SJSA1 (cell line): ENCODE measurements at places on chromosomes 2 and 18.

- DNase-seq: no peak
Measured at GRCh38 chr2:201777043-201777442, 3.7 kb downstream of the ALS2 start.

- no peak for DNase-seq
Measured at GRCh38 chr18:75400366-75400765, 27.1 kb downstream of the SMIM21 start.

- DNase-seq: peak; percentile 95
Measured at GRCh38 chr2:160221391-160222276, 21.6 kb upstream of the ITGB6 start.

- DNase-seq: no peak
Measured at GRCh38 chr18:69397096-69397495, 3.6 kb upstream of the DOK6 start.

- no peak for DNase-seq
Measured at GRCh38 chr2:215358891-215359575, 47.2 kb downstream of the ATIC start.

DNA sequence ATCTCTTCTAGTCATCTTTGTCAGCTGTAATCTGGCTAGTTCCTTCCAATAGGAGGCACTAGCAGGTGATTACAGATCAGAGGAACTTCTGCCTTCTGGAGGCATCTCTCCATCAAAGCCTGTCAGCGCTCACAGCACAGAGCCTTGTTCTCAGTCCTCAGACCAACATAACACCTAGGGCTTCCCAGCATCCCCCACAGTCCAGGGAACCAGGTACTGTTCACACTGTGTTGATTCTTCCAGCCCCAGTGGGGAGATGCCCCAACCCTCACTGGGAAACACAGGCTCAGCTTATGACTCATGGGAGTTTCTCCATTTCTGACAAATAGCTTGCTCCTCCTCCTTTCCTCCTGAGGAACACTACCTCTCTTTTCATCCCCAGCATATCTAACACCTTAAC is 601.7 kb downstream of the CBLN2 start:
- no peak for DNase-seq

DNA sequence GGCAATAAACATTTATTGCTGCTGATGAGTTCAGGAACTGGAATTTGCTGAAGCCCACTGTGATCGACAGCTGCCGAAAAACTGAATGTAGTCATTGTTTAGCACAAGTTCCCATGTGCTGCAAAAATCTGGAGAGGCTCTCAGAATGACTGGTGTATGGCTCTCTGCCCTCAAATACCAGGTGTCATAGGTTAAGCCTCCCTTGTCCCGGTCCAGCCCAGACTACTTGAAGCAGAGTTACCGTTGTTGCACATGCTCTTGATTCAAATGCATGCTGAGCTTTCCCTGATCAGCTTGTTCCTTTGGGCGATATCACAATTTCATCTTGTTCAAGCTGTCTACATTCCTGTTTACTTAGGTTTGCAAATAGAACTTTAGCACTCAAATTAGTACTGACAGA is 625.2 kb downstream of the CPS1 start:
- no peak for DNase-seq

DNA sequence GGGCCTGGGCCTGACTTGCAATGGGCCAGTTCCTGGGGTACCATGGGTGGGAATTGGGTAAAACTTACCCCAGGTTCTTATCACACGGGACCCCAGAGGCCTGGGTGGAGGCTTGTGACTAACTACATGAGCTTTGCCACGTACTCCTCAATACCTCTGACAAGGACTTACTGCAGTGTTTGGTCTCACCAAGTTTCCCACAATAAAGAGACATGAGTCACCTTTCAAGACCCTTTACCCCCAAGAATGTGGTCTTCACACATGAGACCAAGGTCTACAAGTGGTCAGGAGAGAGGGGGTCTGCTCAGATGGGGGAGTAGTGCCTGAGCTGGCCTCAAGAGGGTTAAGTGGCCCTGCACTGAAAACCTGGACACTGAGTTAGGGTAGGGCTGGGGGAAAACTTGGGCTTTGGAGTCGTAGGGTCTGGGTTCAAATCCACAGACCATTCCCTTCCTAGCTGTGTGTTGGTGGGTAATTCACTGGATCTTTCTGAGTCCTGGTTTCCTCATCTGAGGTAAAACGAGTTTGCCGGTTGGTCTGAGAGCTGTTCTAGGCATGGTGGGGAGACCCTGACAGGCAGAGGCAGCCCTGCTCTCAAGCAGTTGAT is 2.0 kb upstream of the GNLY start:
- no peak for DNase-seq

- no peak for DNase-seq
Measured at GRCh38 chr2:232809349-232810124, 33.2 kb upstream of the KCNJ13 start.

DNA sequence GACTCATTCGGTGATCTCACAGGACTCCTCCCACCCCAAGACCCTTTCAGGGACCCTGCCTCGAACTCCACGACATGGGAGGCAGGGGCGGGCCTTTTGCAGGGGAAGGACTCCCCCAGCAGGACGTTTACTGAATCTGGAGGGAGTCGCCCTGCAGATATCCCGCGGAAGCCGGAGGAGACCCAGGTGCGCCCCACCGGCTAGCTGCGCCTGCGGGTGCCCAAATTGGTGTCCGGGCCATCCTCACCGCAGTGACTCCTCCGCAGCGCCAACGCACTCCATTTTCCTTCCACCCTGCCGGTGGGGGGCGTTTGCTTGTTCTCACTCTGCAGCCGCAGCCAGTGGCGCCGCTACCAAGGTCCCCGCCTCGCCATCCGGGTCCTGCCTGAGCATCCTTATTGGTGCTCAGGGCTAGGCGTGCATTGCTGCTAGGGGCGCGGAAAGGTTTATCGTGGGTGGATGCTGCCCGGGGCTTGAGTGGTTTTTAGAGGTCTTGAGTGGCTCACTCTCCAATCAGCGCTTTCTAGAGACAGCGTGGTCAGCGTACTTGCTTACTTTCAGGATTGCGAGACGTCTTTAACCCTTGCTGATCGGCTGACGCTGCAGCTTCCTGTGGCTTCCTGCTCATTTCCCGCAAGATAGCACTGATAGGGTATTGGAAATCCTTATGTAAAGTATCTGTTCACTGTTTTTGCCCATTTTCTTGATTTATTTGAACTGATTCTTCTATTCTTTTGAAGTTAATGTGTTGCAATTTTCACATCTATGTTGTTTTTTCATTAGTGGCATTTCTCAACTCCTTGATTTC is 81.4 kb downstream of the BIN1 start:
- peak; percentile 79 for DNase-seq

DNA sequence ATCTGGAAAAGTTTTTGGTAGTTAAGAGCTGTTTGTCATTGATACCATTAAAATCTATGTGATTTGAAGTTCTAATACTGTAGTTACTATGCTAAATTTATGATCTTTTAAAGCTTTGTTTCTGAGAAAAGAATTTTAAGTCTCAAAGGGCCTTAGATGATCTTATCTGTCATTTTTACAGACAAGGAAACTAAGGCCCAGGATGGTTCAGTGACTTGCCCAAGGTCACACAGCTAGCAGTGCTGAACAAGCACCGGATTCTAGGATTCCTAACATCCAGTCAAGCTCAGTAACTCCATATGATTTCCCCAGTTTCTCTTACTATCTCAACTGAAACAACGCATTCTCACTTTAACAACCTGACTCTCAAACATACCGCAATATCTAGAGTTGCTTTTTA is 37.7 kb downstream of the PELI1 start:
- DNase-seq: no peak

DNA sequence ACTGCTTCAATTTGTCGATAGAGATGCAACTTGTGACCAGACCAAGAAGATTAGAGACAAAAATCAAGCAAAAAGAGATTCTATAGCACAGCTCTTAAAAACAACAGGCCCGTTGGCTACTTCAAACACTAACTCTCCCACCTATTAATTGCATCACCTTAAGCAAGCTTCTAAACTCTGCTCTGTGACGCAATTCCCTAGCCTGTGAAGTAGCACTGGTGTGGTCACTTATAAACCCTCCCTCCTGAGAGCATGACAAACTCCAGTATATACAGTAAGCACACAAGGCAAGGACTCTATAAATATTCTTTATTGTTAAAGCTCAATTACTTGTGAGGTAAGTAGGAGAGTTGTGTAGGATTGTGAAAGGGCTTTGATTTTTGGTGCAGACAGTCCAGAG is 72.3 kb downstream of the CMPK2 start:
- DNase-seq: no peak

DNA sequence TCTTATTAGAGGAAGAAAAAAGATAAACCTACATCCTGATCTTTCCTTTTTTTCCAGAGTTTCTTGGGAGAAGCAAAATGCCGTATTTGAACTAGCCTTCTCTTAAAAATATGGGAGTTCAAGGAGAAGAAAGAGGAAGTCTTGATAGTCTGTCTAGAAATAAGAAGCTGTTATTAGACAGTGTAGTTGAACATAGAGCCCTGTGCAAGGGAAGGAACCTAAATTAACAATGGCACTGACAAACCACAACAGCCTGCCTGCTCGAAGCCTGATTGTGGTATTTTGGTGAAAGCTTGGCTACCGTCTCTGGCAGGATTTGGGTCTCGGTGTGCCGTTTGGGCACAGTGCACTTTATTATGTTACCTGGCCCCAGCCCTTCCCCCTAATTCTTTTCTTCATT is 17.1 kb downstream of the SMARCAL1 start:
- DNase-seq: no peak
